ENCODE measurements at places on chromosomes 7 and 10.
A peak's percentile ranks its signal among the peaks of the same experiment; 100 is the strongest.

DNA sequence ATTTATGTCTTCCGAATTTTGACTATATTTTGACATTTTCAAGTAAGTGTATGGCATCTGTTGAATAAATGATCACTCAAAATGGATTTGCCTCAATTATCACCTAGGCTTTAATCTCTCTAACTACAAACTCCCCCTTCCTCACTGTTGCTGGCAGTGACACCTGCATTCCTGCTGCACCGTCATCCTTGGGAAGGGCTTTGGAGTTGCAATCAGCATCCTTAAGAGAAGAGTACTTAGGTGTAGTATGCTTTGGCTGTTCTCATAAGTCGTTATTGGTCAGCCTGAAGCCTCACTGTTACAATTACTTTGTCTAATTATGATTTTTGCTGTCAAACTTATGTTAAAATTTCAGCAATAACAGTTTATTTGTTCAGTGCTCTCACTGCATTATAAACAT is 415.0 kb downstream of the NRG3 start:
- no peak for DNase-seq

GRCh38 chr10:111076191-111076681 is 593 bp upstream of the ADRA2A start:
- DNase-seq, result peak; percentile 23

DNA sequence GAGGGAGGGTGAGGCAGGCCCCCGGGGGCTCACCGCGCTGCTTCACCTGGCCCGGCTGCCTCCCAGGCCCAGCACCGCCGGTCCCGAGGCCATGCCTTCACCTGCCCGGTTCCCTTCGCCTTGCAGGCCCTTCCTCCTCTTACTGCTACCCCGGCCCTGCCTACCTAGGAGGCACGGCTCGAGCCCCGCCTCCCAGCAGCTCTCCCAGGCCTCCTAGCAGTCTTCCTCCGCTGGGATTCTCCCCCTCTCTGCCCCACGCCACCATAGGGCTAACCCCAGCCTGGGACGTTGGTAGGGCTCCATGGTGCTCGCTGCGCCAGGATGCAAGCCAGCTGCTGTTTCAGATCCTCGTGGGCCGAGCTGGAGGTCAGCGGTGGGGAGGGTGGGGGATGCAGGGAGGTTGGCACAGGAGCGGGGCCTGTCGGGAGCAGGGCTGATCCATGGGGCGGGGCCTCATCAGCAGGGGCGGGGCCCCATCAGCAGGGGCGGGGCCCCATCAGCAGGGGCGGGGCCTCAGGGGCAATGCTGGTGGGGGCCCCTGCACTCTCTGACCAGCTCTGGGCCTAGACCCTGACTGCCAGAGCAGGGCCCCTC is 63.3 kb downstream of the RASGEF1A start:
- DNase-seq, result no peak

DNA sequence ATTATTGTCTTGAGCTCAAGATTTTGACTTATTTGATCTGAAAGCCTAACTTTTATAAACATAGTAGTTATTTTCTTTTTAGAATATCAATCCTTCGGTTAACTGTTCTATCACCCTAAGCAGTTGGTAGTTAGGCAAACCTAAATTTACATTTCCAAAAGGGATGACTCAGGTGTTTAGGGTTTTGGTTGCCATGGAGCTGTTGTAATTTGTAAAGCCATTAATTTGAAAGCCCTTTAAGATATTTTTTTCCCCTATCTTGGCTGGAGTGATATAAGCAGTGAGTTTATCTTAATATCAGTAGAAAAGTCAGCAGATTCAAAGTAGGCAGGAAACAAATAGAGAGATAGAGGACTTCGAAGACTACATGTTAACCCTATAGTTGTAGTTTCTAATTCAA is 1472.6 kb upstream of the CELF2 start:
- no peak for DNase-seq

- no peak for DNase-seq
Measured at GRCh38 chr10:7417807-7418206, 7.0 kb upstream of the SFMBT2 start.

DNA sequence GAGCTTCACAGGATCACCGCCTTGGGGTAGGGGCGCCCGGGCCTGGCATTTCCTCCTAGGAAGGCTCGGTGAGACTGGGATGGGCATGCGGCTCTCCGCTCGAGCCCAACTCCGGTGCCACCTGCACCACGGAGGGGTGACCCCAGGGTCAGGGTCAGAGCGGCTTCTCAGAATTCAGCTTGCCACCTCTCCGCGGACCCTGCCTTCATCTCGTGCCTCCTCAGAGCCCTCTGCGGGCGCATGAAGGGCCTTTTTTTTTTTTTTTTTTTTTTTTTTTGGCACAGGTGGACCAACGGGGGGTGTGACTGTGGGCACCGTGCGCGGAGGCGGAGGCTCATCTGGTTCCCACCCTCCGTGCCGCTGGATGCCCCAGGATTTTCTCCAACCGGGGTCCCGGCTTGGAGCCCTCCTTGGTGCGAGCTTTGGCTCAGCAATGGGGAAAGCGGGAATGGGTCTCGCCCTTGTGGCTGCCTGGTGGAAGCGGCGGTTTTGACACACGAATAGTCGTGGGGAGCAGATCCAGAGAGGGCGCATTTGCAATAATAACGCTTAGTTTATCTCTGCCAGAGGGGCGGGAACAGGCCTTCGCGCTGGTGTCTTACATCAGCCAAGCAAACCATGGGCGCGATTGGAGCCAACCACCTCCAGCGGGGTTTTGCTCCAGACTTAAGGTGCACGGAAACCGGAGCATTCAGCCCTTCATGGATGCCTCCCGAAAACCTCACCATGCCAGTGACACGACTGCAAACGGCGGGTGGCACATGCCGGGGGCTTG is 5.0 kb upstream of the TNRC18 start:
- no peak for DNase-seq

DNA sequence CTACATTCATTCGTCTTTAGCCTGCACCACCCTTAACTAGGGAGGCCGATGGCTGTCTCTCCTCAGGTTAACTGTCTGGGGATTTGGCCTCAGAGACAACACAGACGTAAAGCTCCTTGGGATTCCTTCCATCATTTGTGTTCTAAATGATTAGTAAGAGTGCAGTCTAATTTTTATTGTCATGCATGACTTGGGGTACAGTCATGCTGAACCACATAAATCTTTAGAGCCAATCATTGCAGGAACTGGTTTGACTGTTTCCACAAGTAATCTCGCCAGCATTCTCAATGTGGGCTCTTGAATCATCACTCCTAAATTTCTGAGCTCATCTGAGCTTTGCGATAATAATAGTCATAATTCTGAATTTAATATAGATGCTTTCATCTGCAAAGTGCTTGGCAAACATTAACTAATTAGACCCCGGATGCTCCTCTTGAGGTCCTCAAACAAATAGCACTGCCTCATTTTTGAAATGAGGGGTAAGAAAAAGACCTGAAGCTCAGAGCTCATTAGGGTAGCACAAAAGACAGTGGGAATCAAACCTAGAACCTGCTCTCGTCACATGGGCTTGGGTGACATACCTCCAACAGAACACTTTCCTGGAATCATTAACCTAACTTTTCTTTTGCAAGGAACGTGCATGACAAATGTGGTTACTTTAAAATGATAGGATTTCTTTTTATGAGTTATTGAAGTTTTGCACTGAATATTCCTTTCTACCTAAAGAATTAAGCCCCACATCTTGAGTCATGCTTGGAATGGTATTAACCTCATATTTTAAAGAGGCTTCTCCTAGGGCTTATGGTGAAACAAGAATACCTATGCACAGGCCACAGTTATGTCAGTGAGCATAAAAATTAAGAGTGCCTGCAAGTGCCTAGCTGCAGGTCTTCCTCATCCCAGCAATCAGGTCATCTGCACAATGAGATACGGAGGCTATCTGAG is 118.9 kb upstream of the NRP1 start:
- DNase-seq, result no peak

DNA sequence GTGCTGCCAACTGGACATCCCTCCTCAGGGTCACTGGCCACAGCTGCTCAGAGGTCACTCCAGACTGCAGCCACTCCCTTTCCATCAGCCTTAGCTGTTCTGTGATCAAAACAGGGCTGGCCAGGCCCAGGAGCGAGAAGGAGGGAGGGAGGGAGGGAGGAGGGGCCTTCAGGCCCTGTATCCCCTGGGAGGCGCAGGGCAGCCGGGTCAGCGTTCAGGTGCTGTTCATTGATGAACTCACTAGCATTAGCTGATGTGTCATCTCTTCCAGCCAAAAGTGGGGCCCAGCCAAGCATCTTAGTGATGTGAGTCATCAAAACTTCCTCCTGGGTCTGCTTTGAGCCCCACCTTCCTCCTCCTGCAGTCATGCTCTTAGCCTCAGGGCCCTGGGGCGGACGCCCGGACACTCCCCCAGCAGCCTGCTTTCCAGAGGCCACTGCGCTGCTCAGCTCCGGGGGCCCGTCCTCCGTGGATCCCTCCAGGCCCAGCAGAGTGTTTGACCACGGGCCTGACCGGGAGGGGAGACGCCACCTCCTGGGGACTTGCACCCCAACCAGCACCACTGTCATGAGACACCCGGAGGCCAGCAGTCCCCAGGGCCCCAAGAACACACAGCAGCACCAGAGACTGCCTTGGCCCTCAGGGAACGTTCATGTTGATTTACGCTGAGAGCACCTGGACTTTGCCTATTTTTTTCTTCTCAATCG is 149.2 kb downstream of the PRKAG2 start:
- DNase-seq, result peak; percentile 53

GRCh38 chr10:44929356-44930255 is 18.5 kb downstream of the TMEM72 start:
- DNase-seq, result no peak

GRCh38 chr10:124342136-124342820 is 76.4 kb downstream of the OAT start:
- DNase-seq, result no peak

DNA sequence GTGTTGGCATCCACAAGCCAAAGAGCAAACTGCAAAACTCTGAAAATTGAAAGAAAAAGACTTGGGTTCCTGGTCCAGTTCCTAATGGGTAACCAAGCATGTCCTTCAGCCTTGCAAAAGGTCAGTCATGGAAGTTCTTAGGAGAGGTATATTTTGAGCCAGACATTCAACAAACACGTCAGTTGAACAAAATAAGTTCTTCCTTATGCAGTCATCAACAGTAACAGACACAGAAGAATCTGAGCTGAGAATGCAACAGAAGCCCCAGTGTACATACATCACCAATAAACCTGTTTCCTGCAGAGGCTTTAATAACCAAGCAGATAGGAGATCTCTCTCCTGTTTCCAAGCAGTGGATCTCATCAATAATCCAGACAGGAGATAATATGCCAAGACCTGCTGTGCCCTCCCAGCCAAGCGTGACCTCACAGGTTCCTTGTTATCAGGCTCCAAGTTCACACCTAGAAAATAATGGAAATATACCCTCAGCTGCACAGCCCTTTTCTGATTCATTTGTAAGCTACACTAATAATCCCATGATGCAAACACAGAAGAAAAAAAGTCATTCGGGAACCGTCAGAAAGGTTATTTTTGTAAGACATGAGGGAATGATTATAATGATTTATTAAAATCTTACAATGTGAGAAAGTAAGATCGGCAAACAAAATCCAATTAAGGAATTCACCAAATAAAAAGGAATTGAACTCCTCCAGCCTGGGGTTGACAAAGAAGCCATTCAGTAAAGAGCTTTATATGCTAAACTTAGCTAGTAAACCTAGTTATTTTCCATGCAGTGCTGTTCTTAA is 90.7 kb downstream of the DGKI start:
- DNase-seq, result no peak

GRCh38 chr10:10149899-10150298 is 867.8 kb upstream of the CELF2 start:
- DNase-seq, result no peak

- DNase-seq, result no peak
Measured at GRCh38 chr10:113488186-113488585, 64.7 kb upstream of the HABP2 start.

- DNase-seq, result no peak
Measured at GRCh38 chr10:75640803-75641202, 209.4 kb downstream of the LRMDA start.

DNA sequence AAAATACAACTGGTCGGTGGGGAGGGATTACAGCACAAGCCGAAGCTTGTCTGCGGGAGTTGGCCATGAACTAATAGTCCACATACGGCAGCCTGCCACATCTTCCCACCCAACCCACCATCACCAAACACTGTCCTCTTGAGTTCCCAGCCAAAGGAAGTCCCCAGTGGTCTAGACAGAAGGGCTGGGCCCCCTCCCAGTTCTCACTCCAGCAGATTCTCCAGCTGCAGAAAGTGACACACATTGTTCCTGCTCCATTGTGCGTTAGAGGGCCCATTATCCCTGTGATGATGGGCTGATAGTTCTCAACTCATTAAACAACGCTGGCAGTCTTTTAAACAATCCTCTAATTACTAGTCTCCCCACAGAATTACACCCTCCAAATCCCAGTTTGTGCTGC is 148.0 kb downstream of the FGFR2 start:
- no peak for DNase-seq

DNA sequence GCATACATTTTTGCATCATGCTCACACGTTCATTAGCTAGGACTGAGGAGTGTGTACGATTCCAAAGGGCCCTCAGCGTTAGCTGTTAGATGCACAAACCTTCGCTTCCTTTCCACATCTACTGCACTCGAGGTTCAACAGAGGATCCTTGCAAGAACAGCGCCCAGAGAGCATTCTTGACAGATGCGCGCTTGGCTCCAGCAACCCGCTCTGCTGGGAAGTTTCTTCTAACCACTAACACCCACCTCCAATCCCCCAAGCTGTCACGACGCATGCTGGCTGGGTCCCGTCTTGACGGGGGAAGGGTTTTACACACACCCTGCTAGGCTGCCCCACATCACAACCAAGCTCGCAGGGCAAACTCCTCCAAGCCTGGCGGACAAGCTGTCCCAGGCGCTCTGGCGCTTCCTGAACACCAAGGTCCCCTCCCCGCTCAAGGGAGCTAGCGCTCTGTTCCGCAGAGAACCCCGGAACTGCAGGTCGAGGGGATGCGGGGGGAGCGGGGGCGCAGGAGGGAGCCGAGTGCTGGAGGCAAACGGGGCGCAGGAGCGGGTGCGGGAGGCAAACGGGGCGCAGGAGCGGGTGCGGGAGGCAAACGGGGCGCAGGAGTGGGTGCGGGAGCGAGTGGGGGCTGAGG is 653 bp upstream of the ADRB1 start:
- DNase-seq, result no peak

DNA sequence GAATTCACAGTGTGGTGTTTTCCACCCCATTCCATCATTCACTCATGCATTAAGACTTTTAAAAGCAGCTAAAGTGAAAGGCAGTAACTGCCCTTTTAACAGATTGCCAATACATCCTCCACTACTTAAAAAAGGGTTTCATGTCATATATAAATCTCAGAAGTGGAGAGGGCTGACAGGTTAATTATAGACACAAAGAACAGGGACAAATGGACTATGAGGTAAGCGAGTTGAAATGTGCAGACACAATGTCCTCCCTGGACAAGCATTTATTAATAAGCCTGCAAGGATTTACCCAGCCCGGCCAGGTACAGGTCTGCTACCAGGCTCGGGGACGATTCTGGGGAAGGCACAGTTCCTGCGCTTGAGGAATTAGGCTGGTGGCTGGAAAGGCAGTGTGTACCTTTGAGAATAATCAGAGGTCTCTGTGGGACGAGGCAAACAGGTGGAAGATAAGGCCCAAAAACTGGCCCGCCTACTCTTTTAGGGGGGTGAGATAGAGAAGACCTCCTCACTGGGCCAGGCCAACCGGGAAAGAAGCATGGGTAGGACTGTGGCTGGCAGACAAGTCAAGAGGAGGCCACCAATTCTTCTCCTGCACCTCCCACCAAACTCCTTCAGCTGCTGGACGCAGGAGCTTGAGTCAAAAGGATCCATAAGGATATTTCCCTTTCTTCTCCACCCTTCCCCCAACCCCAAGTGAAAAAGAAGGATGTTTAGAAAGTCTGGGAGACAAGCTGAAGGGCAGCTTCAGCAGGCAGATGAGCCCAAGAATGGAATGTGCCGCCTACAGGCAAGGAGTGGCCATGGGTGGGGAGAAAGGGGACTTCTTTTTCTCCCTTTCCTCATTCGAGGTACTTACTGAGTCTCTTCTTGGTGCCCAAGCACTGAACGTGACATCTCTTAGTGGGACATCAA is 1.5 kb downstream of the PDLIM1 start:
- no peak for DNase-seq
